ENCODE measurements at places on chromosomes 11 and 22.

- peaks cover under 1% of the 10 kb centered on the region for H3K27me3 ChIP-seq
- no peak for DNase-seq
Measured at GRCh38 chr11:69374946-69375310, 81.0 kb downstream of the MYEOV start.

DNA sequence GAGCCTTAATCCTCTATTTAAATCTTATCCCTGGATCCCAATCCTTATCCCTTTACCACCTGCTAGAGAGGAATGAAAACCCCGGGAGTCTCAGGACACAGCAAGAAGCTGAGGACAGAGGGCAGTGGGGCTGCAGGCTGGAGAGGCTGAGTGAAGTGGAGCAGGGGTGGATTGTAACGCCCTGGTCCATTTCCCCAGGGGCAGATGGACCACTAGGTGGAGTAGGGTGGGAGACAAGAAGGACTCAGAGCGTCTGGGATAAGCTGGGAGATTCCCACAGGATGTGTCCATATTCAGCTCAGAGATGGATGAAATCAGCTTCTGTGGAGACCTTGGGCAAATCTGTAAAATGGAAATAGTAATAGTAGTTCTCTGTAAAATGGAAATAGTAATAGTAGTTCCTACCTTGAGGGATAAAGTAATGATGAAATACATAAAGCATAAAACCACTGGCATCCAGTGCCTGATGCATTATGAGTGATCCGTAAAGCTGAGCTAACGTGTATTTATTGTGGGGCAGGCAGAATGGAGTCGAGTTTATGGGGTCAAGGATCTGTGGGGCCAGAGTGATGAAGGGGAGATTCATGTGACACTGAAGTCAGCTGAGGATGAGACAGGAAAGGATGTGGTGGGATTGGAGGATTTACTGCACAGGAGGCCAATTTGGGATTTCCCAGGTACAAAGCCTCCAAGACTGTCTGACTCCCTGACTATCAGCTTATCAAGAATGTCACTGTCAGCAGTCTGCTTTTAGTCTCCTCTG lies 1.9 kb upstream of the ROBO4 start:
- H3K4me1 ChIP-seq, result no peaks in the 10 kb centered on the region
- H3K27me3 ChIP-seq, result peaks cover 29% of the 10 kb centered on the region
- no peak overlapping the region for H3K27ac ChIP-seq
- H3K4me3 ChIP-seq, result no peak overlapping the region

- H3K36me3 ChIP-seq, result peaks cover 3% of the 10 kb centered on the region
- DNase-seq, result no peak
- H3K27me3 ChIP-seq, result no peaks in the 10 kb centered on the region
- no peak overlapping the region for H3K4me3 ChIP-seq
- H3K27ac ChIP-seq, result no peak overlapping the region
Measured at GRCh38 chr11:32921204-32921603, 28.6 kb downstream of the QSER1 start.

DNA sequence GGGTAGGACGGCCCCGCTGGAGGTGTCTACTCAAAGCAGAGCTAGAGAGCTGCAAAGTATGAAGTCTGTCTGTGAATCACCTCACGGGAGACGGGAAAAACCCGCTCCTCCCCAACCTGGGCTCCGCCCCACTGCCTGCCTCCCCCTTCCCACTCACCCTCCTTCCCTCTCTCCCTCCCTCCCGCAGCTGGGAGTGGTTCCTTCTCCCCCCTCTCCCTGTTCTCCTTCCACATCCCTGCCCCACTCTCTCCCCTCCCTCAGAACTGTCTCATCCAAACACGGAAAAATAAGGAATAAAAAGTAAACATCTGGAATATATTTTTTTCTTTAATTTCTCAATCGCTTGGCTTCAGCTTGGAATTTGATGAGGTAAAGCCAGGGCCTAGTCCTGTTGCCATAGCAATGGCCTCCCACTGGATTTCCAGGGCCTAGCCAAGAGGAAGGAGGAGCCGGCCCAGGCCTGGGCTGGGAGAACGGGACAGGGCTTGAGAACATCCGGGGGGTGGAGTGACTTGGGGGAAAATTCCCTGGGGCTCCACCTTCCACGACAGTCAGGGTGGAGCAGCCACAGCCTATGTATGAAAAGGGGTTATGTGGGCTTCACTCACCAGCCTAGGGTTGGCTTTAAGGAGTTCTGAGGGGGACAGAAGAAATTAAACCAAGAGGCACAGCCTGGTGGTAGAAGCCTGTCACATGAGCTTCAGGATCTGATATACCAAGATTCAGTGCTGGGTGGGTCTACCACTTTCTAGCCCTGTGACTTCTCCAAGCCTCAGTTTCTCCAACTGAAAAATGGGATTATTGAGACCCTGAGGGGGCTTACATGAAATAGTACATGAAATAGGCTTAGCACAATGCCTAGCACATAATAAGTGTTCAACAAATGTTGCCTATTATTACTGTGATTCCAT lies 2.2 kb downstream of the TNKS1BP1 start:
- peaks cover 38% of the 10 kb centered on the region for H3K36me3 ChIP-seq
- DNase-seq, result no peak
- peaks cover 48% of the 10 kb centered on the region for H3K4me1 ChIP-seq
- no peak overlapping the region for H3K4me3 ChIP-seq

- H3K27me3 ChIP-seq, result no peaks in the 10 kb centered on the region
- DNase-seq, result no peak
- H3K4me1 ChIP-seq, result no peaks in the 10 kb centered on the region
- no peak overlapping the region for H3K27ac ChIP-seq
- no peak overlapping the region for H3K4me3 ChIP-seq
- peaks cover 8% of the 10 kb centered on the region for H3K36me3 ChIP-seq
Measured at GRCh38 chr11:87180742-87181141, 143.0 kb downstream of the TMEM135 start.

DNA sequence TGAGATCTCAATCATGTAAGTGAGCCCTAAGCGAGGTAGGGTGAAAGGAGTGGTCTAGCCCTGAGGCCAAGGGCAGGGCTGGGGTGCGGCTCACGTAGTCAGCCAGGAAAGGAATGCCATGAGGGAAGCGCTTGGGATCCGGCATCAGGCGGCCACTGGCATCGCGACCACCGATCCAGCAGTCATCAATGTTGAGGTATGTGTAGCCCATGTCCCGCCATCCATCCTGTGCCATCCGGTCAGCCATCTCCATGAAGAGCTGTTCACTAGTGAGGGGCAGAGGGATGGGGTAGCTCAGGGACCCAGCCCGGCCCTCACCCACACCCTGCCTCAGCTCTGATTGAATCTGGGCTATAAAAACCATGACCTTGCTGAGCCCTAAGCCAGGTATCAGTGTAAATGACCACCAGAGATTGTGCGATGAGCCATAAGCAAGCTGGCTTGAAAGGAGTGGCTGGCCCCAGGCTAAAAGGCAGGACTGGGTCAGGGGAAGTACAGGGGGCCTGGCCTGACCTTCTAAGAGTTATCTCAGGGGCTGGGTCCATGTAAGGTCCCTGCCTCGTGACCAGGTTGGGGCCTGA lies 2.9 kb downstream of the NAGA start:
- peaks cover 31% of the 10 kb centered on the region for H3K36me3 ChIP-seq
- H3K4me3 ChIP-seq, result no peak overlapping the region
- peaks cover 29% of the 10 kb centered on the region for H3K4me1 ChIP-seq
- no peaks in the 10 kb centered on the region for H3K27me3 ChIP-seq
- H3K27ac ChIP-seq, result no peak overlapping the region

DNA sequence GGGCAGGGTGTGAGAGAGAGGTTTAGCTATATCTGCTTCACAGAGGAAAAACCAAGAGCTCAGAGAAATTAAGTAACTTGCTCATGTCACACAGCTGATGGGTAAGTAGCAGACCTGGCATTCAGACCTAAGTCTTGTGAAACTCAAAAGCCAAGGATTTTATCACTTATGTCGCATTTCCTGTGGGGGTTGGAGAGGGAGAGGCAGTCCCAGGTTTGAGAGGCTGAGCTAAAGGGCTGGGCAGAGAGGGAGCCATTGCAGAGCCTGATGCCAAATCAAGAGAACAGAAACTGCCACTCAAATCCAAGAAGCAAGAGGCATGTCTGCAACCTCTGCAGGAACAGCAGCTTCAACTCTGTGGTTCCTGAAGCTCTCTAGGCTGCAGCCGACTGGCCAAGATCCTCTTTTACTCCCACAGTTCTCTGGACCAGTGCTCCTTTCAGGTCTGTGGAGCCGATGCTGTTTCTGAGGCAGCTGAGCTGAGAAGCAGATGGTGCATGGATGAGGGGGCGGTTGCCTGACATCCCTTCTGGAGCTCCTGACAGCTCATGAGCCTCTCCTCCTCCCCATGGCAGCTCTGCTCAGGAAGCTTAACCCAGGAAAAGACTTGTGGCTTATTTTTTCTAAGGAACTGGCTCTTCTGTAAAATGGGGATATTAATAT lies 47.6 kb upstream of the NAV2 start:
- peaks cover 17% of the 10 kb centered on the region for H3K27me3 ChIP-seq
- H3K36me3 ChIP-seq, result no peaks in the 10 kb centered on the region
- no peak overlapping the region for H3K4me3 ChIP-seq
- H3K4me1 ChIP-seq, result no peaks in the 10 kb centered on the region

- no peak for DNase-seq
- H3K27ac ChIP-seq, result no peak overlapping the region
- H3K27me3 ChIP-seq, result no peaks in the 10 kb centered on the region
- no peaks in the 10 kb centered on the region for H3K36me3 ChIP-seq
- no peak overlapping the region for H3K4me3 ChIP-seq
- H3K4me1 ChIP-seq, result peaks cover 30% of the 10 kb centered on the region
Measured at GRCh38 chr11:68026391-68027105, 3.9 kb upstream of the NDUFS8 start.

DNA sequence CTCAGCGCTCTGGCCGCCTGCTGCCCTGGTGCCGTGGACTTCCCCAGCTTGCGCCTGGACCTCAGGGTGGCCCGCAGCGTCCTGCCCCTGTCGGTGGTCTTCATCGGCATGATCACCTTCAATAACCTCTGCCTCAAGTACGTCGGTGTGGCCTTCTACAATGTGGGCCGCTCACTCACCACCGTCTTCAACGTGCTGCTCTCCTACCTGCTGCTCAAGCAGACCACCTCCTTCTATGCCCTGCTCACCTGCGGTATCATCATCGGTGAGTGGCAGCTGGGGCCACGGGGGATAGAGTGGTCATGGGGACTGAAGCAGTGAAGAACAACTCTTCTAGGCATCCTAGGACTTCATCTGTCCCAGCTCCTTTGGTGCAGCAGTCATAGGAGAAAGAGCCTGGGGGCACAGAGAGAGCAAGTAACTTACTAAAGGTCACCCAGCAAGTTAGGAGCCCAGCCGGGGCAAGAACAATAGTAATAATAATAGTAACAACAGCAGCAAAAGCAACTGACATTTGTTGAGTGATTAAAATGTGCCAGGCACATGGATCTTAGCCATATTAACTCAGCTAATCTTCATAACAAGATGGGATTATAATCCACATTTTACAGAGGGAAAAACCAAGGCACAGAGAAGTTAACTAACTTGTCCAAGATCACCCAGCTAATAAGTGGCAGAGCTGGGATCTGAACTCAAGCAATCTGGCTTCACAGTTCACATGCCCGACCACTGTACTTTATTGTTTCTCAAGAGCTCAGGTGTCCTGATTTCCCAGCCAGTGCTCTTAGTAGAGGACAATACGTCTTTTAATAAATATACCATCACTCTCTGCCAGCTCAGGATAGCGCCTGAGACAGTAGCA lies 1.4 kb downstream of the SLC35C1 start:
- no peak for DNase-seq
- peak overlapping the region; percentile 70 for H3K27ac ChIP-seq
- H3K36me3 ChIP-seq, result peaks cover 39% of the 10 kb centered on the region
- H3K27me3 ChIP-seq, result no peaks in the 10 kb centered on the region

GRCh38 chr11:74681686-74682651 lies 49.3 kb downstream of the CHRDL2 start:
- H3K4me1 ChIP-seq, result no peaks in the 10 kb centered on the region
- no peak for DNase-seq
- no peak overlapping the region for H3K4me3 ChIP-seq
- H3K36me3 ChIP-seq, result no peaks in the 10 kb centered on the region
- H3K27ac ChIP-seq, result no peak overlapping the region
- no peaks in the 10 kb centered on the region for H3K27me3 ChIP-seq

GRCh38 chr11:47391077-47391583 lies 12.8 kb upstream of the SPI1 start:
- no peak overlapping the region for H3K4me3 ChIP-seq
- H3K27ac ChIP-seq, result no peak overlapping the region
- no peak for DNase-seq

GRCh38 chr11:109695696-109696095 lies 273.7 kb downstream of the C11orf87 start:
- H3K27ac ChIP-seq, result no peak overlapping the region
- no peaks in the 10 kb centered on the region for H3K4me1 ChIP-seq
- no peak overlapping the region for H3K4me3 ChIP-seq
- H3K27me3 ChIP-seq, result no peaks in the 10 kb centered on the region
- H3K36me3 ChIP-seq, result no peaks in the 10 kb centered on the region

- H3K36me3 ChIP-seq, result no peaks in the 10 kb centered on the region
- H3K4me3 ChIP-seq, result no peak overlapping the region
- no peaks in the 10 kb centered on the region for H3K4me1 ChIP-seq
- DNase-seq, result no peak
Measured at GRCh38 chr22:30790366-30790765, 95.7 kb downstream of the OSBP2 start.

DNA sequence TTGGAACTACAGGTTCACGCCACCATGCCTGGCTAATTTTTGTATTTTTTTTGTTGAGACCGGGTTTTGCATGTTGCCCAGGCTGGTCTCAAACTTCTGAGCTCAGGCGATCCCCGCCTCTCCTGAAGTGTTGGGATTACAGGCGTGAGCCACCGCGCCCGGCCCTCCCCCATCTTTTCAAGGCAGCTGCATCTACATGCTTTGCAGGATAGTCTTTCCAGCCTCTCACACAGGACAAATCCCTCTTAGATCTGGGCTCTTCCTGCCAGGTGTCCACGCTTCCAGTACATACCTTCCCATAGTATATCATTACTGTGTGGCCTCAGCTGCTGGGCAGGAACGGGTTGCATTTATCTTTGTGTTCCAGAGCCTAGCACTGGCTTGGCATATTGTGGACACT lies 49.7 kb downstream of the C11orf96 start:
- no peaks in the 10 kb centered on the region for H3K36me3 ChIP-seq
- DNase-seq, result no peak
- H3K4me3 ChIP-seq, result no peak overlapping the region

DNA sequence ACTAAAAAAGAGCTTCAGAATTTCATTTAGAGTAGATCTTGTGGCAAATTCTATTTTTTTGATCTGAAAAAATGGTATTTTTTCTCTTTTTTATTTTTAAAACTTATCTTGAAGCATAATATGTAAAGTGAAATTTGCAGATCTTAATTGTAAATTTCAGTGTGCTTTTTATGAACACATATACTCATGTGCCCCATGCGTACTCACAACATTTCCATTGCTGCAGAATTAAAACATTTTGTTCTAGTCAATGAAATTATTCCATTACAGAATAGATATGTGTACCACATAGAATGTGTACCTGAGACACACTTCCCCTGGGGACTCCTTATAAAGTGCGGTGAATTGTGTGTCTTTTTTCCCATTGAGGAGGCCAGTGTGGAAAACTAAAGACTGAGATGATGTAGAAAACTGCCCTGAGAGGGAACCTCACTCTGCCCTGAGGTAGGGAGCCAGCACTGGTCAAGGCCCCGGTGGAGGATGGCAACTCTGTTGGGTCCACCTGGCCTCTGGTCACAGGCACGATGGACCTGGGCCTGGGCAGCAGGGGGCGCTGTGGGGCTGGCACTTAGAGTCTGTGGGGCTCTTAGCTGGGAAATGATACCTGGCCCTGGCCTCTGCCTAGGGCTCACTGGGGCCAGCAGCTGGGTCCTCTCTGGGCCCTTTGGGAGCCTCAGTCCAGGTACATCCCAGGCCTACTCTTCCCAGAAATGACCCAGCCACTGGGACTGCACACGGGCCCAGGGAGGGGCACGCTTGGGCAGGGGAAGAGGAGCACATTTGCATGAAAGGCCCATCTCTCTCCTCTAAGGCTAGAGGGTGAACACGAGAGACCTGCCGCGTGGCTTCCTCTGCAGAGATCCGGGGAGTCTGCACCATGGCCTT lies 77.9 kb upstream of the TOP3B start:
- H3K27me3 ChIP-seq, result peaks cover 14% of the 10 kb centered on the region
- peak; percentile 55 for DNase-seq
- no peak overlapping the region for H3K4me3 ChIP-seq
- no peak overlapping the region for H3K27ac ChIP-seq
- H3K36me3 ChIP-seq, result no peaks in the 10 kb centered on the region
- 0 out of 2 replicates have a peak, but pooled peaks cover 6% of the 10 kb centered on the region for H3K4me1 ChIP-seq
